A172 (cell line): ENCODE measurements at places on chromosomes 7 and 10.

DNA sequence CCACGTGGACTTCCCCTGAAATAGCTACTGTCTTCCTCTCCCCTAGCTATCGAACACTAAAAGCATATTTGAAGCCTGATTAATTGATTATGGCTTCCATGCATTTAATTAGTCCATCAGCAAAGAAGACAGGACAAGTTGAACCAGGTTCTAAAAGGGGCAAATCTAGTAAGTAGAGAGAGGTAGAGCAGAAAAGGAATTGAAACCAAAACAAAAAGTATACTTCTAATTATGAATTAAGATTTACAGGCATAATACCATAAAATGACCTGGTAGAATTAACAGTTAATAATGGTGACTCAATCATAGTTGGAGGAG lies 393 bp upstream of the DNAJC1 start:
- DNase-seq, result no peak

DNA sequence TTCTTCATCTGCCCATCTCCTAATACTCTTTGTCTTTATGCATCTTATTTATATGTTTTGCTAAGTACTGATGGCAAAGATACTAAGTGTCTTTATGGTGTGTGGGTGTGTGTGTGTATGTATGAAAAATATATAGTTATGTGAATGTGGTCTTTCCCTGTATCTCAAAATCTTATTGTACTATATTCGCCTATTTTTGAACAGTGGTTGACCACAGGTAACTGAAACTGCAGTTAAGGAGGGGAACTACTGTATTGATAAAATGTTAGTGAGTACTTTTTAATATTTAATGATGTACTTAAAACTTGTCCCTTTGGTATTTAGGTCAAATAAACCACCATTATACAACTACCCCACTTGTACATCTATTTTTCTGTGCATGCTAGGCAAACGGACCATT lies 85.9 kb downstream of the ADD3 start:
- DNase-seq, result no peak

DNA sequence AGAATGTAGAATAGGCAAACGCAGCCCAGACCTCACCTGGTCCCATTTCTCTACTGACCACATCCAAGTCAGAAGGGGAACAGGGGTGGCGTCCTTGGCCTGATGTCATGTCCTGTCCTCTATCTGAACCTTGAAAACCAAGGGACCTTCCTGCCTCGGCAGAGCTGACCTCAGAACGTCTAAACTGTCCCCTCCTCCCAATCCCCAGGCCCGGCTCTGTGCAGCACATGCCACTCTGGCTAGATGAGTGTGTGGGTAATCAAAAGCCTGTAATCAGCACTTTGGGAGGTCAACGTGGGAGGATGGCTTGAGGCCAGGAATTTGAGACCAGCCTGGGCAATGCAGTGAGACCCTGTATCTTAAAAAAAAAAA lies 46.5 kb upstream of the ZNF479 start:
- no peak for DNase-seq

- peak; percentile 97 for DNase-seq
Measured at GRCh38 chr7:142808802-142809583, 38.2 kb downstream of the PRSS2 start.

DNA sequence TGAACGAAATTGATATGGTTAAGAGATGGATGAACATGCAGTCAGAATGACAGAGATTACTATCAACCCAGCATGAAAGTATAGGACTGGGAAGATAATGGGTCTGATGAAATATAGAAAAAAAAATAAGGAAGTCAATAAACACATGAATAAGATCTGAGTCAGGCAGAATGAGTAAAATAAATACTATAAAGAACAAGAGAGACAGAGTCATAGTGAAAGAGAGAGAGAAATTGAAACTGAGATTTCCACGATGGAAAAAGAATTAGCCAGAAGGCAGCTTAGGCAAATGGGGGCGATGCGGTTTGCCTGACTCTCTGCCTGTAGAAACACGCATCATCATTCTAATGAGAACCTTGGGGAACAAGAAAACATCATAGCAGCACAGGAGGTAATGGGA lies 26.6 kb downstream of the SEMA3D start:
- DNase-seq, result peak; percentile 44

DNA sequence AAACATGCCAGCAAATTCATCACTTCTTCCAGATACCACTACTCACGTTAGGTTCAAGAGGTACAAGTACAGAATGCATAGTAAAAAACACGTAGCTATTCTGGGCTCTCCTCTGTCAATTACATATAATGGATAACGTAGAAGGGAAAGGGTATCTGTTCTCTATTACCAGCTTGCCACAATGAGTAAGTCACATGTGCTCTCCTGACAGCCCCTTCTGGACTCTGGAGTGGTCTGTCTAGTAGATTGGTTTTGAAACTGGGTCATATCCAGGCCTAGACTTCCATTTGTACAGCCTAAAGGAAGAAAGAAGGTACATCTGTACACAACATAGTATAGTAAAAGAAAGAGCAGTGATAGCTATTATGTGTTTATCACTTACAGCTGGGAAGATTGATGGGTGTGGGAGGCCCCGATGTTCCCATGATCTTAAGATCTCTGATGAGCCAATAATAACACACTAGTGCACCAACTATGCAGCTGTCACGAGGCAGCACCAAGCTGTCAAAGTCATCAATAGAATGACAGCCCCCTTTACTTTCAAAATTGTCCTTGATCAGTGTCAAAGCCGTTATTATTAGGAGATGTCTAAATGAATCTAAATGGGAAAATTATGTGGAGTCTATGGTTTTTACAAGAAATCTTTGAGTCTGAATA lies 161.9 kb upstream of the AGK start:
- no peak for DNase-seq

- DNase-seq, result no peak
Measured at GRCh38 chr10:30531751-30532530, 97.6 kb downstream of the LYZL2 start.

DNA sequence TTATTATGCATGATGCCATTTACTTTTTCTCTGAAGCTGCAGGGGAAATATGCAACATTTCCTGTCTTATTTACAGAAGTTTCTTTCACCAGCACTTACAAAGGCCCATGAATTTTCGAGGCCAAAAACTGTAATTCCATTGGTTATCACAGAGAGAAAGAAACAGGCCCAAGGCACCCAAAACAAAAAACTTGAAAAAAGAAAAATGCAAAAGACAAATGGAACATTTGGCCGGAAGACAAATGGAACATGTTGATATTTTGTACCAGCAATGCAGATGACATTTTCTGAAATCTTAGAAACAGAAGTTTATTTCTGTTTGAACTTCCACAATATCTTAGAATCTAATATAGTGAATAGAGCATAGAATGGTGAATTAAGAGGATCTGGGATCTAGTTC lies 56.3 kb upstream of the PNLIP start:
- no peak for DNase-seq

- DNase-seq, result no peak
Measured at GRCh38 chr7:36260481-36260880, 107.4 kb downstream of the EEPD1 start.

- no peak for DNase-seq
Measured at GRCh38 chr10:62599161-62599560, 205.4 kb upstream of the ADO start.

DNA sequence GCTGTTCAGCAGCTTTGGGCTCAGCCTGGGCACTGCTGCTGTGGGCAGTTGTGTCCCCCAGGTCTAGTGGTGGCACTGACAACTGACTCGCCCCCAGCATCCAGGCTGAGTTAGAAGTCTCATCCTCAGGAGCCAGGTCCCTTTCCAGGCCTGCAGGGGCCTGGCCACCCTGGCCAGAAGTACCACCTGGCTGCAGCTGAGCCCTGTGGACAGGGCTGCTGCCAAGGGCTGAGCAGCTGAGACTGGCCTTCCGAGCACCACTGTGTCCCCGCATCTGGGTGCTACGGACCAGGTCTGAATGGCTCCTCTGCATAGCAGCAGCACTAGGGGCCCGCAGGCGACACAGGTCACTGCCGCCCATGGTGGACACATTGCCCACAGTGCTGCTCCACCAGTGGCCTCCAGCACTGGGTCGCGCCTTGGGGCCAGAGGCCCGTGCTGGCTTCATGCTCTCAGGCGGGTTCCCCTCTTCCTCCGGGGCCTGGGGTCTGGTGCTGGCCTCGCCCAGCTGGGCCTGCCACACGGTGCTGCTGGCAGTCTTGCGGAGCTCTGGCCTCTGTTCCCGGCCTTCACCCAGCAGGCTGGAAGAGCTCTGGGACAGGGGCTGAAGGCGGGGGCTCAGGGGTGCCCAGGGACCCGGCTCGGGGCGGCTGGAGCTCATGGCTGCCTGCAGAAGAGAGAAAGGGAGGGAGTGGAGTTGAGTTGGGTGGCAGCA lies 6.2 kb downstream of the GPRIN2 start:
- no peak for DNase-seq

DNA sequence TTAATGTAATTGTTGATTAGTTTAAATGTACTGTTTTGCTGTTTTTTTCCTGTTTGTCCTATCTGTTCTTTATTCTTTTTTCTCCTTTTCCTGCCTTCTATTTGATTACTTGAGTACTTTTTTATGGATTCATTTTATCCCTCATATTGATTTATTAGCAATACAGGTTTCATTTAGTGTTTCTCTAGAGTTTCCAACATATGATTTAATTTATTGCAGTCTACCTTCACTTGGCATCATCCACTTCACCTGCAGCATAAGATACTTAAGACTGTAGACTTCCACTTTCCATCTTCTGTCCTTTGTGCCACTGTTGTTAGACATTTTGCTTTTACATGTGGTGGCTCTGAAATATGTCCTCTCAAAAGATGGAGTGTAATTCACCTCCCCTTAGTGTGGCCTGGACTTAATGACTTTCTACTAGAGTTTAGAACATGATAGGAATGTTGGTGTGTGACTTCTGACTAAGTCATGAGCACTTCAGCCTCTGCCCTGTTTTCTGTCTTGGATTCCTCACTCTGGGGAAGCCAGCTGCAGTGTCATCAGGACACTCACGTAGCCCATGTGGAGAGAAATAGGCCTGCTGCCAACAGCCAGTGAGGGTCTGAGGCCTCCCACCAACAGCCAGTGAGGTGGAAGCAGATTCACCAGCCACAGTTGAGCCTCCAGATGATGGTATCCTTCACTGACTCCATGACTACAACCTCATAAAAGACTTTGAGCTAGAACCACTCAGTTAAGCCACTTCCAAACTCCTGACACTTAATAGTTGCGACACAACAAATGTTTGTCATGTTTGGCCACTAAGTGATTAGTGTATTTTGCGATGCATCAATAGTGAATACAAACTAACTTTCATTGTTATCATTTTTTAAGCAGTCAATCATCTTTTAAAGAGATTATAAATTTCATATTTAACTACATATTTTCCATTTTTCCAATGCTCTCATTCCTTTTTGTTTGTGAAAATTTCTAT lies 643.5 kb upstream of the DPP6 start:
- no peak for DNase-seq

- no peak for DNase-seq
Measured at GRCh38 chr10:115566867-115567266, 473.7 kb downstream of the ATRNL1 start.

- peak; percentile 99 for DNase-seq
Measured at GRCh38 chr7:151754142-151754590, 122.7 kb downstream of the PRKAG2 start.

- DNase-seq, result no peak
Measured at GRCh38 chr7:147199868-147200267, 1083.3 kb downstream of the CNTNAP2 start.

- DNase-seq, result no peak
Measured at GRCh38 chr10:3951993-3952392, 167.0 kb upstream of the KLF6 start.

GRCh38 chr7:5754981-5755599 lies 26.4 kb downstream of the RNF216 start:
- no peak for DNase-seq

DNA sequence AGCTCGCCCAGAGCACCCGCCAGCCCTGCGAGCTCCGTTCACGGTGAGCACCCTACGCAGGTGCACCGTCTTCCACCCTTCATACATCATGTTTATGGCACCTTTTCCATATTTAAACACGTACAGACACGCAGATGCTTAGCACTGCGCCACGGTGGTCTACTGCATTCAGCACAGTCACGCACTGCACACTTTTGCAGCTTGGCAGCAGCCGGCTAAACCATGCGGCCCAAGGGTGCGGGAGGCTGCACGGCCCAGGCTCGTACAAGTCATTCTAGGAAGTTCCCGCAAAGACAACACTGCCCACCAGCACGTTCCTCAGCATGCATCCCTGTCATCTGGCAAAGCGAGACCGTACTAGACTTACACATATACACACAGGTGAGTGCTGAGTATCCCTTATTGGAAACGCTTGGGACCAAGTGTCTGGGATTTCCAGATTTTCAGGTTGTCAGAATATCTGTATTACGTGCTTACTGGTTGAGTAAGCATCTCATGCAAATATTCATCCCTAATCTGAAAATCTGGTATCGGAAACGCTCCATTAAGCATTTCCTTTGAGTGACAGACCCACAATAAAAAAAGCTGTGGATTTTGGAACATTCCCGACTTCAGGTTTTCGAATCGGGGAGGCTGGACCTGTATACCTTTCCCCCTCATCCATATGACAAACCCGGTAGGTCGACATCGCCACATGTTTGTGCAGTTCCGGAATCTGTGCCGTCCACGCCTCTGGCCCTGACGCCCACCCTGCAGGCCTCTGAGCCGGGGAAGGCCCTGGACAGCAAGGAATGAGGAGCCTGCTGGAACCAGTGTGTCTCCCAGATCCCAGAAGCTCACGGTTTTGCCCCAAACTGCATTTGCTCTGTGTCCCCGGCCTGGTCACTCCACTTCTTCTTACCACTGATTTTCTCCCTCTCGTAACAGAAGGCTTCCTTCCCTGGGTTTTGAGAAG lies 222.2 kb downstream of the ELFN1 start:
- DNase-seq, result no peak
